ENCODE measurements at places on chromosomes 2 and 18.

DNA sequence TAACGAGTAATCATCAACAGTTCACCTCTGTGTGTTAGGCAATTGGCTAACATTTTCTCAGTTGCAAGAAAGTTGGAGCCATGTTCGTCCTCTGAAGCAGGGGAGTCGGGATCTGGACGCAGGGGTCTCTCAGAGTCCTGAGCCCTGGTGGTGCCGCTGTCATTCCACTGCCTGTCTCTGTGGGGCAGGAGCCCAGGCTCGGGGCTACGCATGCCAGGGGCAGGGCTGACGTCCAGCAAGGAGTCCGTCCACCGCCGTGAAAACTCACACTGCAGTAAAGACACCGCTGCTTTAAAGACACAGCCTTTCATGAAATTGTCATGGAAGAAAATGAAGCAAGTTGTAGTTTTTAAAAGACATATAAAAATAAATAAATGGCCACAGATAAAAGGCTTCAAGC is 571.1 kb upstream of the SOX11 start:
- no peak for DNase-seq

GRCh38 chr18:36887114-36887513 is 58.2 kb downstream of the KIAA1328 start:
- DNase-seq = no peak

DNA sequence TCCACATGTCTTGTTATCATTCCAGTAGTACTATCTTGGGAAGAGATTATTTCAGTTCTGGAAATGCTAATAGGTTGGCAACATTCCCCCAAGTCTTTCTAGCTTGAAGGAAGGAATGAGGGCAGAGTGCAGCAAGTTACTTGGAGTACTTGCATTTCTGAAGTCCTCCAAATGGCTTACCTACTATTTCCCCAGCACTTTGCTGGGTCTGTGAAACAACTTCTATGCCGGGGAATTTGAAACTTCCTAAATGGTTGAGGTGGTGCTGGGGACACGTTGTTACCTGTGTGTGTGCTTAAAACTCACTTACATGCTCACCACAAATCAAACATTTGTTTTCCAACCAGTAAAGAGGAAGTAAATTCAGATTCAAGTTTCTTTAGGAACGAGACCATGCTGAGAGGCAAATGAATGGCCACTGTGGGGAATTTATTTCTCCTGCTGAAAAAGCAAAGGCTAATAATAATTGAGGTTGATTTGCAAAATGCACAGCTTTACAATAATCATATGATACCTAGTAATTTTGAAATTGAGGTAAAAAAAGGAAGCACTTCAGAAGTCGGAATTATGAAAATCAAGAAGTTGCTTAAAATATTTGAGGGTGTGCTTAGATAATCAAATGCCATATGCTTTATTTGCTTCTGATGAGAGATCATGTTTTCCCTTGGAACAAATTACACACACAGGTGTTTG is 1167.7 kb upstream of the ZEB2 start:
- no peak for DNase-seq

DNA sequence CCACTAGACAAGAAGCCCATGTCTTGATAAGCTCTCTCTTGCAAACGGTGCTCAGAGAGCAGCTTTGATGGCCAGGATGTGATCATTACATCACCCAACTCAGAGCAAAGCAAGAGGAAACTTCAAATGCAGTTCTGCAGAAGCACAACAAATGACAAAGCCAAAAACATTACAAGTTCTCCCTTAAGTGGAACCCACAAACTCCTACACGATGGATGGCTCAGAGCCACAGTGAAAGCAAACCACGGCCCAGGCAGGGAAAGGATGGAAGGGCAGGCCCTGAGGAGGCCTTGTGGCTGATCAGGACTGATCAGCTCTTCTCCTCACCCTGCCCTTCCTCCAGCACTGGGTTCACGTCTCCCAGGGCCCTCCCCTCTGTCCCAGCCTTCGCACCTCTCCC is 326.4 kb downstream of the EIPR1 start:
- DNase-seq = no peak

DNA sequence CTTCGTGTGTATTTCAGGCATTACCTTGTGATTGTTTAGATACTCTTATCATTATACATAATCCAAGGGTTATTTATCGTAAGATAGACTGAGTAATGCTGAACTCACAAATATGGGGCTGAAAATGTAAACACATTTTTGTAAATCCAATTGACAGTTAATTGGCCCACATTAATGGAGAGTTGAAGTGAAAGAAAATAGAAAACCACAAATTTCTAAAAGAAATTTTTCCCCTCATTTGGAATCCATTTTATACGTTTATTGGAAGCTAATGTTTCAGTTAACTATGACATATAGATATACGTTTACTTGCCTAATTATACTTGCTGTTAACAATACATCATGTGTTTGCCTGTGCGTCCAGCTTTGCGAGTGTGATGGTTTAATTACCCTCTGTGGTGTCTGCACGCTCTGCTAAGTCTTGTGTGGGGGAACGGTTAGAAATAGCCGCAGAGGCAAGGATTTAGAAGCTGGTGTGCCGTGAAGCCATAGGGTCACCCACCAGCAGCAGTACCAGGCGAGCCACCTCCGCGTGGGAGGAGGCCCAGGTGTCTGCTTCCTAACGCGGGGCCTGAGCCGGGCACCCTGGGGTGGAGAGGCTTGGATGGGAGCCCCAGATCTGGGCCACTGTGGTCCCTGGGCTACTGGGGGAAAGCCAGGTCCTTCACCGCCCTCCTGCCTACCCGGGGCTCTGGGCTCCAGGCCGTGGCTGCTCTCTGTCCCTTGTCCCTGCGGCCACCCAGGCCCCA is 38.0 kb downstream of the TSHZ1 start:
- DNase-seq = no peak

GRCh38 chr2:5692561-5693286 is 540 bp downstream of the SOX11 start:
- no peak for DNase-seq

- no peak for DNase-seq
These were observed 11.5 kb downstream of the TRIP12 start for GRCh38 chr2:229910147-229910831.

DNA sequence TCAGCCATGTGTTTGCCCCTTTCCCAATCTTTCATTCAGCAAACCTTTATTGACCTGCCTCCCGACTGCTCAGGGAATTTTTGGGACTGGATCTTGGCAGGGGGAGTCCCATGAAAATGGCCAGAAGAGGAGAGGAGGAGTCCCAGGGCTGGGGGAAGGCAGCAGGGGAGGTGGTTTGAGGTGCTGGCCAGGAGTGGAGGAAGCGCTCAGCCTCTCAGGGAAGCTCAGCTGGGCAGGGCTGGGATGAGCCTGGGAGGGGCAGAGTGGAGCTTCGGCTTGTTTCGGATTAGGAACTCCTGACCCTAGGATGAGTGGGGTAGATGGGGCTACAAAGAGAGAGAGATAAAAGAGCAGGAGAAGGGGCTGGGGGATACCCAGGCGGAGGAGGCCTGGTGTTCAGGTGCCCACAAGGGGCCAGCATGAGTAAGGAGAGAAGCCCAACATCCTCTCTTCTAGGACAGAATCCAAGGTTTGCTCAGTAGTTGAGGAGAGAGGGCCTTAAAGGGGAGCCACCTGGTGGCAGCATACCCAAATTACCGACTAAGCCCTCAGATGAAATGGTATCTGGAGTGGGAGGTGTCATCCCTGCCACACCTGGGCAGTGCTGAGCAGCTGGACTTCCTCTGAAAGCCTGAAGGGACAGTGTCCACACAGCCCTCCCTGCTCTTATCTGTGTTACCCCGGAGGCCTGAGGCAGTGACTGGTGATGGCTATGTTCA is 91.1 kb downstream of the INHBB start:
- no peak for DNase-seq

DNA sequence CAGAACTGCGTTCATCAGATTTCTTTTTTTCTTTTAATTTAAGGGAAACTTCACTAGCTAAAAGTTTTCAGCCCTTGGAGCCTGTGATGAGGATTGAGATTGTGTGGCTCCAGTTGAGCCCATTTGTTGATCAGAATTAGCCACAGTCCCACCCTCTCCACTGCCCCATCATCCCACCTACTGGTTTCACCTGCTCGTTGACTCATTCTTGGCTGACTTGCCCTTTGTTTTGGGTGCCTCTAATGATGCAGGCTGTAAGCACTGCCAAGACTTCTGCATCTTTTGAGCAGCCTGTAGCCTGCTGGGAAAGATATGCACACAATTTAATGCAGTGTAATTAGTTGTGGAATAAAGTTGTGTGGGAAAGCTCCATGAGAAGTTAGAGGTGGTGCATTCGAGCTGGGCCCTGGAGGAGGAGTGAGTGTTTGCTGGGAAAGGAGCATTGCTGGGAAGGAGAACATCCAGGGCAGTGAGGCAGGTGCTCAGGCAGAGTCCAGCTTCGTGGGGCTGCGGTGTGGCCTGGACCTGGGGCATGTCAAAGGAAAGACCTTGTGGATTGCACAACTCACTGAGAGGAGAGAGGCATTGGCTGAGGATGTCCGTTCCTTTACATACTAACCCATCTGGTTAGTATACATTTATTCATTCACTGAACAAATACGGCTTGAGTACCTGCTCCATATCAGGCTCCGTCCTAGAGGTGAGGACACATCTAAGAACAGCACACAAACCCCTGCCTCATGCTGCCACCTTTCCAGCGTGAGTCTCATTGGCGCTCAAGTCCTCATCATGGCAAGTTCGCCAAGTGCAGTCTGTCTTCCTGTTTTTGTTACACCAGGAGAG is 18.2 kb downstream of the ASPRV1 start:
- DNase-seq = no peak

GRCh38 chr2:210842896-210843295 is 286.5 kb downstream of the CPS1 start:
- no peak for DNase-seq

GRCh38 chr2:8371653-8372052 is 310.2 kb upstream of the ID2 start:
- DNase-seq = no peak

GRCh38 chr2:193783681-193784080 is 1588.9 kb upstream of the TMEFF2 start:
- no peak for DNase-seq

DNA sequence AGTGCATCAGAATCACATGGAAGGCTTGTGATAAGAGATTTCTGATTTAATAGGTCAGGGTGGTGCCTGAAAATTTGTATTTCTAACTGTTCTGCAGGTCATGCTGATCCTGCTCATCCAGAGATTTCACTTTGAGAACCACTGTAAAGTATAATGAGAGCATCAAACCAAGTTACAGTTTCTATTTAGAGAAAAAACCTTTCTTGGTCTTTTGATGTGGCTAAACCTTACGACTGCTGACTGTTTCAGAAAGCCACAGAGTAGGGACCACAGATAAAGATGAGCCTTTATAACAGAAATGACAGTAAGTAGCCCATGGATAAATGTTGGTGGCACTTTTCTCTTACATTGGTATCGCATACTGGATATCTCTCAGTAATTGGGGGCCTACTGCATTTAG is 109.4 kb upstream of the FANCL start:
- no peak for DNase-seq

DNA sequence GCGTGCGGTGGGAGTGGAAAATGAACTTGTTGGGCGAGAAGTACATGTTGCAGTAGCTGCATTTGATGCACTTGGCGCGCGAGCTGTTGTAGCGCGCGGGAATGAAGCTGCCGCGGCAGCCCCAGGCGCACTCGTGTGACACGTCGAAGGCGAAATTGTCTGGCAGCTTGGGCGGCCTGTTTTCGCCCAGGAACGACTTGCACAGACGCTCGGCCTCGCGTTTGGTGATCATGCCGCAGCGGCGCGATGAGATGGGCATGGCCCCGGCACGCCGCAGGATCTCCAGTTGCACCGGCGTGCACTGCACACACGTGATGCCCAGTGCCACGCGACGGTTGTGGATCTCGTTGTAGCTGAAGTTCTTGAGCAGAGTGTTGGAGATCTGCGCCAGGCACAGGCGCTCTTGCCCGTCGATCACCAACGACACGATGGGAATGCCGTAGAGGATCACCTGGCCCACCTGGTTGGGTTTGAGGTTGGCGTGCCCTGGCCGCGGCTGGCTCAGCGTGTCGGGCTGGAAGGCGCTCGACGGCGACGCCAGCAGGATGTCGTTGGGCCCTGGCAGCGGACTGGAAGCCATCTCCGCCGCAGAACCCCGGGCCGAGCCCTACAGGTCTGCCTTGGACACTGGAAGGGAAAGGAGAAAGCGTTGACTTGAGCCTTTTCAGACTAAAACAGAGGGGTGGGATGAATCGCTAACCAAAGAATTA is 2.7 kb downstream of the SKOR2 start:
- DNase-seq = no peak

DNA sequence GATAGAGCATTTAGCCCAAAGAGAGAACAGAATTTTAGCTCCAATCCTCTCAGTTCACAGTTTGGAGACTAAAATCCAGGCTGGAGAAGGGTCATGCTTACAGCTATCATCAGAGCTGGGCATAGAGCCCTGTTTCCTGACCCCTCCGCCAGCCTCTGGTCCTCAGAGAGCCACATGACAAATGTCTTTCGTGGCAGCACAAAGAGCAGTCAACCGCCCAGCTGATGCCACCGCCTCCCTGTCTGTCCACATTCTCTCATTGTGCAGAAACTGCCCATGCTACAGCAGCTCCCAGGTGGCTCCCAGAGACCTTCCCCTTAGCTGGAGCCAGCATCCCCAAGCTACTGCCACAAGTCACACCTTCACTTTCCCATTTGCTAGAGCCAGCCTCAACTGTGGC is 7.6 kb downstream of the KCNK3 start:
- no peak for DNase-seq

DNA sequence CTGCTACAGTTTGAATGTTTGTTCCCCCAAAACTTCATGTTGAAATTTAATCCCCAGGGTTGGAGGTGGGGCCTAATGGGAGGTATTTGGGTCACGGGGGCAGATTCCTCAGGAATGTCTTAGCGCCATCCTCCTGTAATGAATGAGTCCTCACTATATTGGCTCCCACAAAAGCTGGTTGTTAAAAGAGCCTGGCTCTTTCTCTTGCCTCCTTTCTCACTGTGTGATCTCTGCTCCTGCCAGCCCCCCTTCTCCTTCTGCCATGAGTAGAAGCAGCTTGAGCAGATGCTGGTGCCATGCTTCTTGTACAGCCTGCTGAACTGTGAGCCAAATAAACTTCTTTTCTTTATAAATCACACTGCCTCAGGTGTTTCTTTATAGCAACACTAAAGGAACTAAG is 721.0 kb upstream of the PKDCC start:
- DNase-seq = no peak

GRCh38 chr18:25825056-25825455 is 265.4 kb downstream of the SS18 start:
- no peak for DNase-seq

DNA sequence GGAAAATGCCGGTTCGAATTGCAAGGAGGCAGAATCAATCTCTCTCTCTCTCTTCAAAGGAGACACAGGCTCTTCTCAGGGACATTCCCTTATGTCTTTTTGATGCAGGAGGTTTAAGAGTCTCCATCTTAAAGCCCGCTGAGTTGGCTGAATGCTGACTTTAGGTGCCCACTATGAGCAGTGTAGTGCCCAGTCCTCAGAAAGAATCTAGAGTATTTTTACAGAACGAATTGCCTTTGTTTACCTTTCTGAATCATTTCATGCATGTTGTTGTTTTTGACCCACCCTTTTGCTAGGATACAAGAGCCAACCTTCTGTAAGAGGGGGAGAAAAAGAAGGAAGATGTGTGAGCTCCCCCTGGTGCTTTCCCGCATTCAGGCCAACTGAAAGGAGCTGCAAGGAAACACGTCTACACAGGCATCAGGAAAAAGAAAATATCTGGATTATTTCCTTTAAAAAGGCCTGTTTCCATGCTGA is 193.5 kb upstream of the TCF4 start:
- no peak for DNase-seq
